Natural killer cell (primary cell): ENCODE measurements at places on chromosomes 2 and 18. TPM values are rescaled to one million over a fixed set of nuclear protein-coding genes. Genes with fewer than 3 reads are reported as not detected.

RETSAT gene
- 36.5 TPM for total RNA-seq

ODC1 gene
- total RNA-seq, result 43.8 TPM

APCDD1 gene
- 0.13 TPM for total RNA-seq

GRCh38 chr2:215831296-215831913 lies 181.9 kb downstream of the MREG start:
- no peaks in the 10 kb centered on the region for H3K27me3 ChIP-seq
- no peak overlapping the region for H3K4me3 ChIP-seq
- H3K4me1 ChIP-seq, result peaks cover 3% of the 10 kb centered on the region

GRCh38 chr2:212923393-212923792 lies 228.0 kb downstream of the IKZF2 start:
- no peak for DNase-seq
- H3K4me1 ChIP-seq, result no peaks in the 10 kb centered on the region

DNA sequence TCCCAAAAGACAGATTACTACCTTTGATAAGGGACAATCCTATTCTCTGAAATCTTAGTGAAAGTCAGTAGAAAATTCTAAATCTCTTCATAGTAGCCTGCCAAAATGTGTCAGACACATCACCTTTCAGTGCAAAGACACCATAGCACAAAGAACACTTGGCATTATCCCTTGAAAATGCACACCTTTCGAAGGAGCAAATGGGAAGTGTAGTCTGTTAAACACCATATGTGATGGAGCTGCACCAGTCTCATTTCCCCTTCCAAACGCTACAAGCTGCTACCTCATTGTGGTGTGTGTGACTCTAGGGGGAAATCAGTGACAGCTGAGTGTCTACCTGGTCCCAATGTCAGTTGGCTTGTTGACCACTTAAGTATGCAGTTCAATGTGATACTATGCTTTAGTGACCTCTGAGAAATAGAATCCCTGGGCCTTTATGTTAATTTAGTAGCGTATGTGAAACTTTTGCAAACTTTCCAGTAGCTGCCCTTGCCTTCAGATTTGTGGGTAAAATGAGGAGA lies 551.7 kb downstream of the ARHGAP15 start:
- DNase-seq, result no peak
- no peak overlapping the region for H3K27ac ChIP-seq
- H3K36me3 ChIP-seq, result no peaks in the 10 kb centered on the region
- no peaks in the 10 kb centered on the region for H3K4me1 ChIP-seq
- H3K4me3 ChIP-seq, result no peak overlapping the region

- DNase-seq, result no peak
- H3K27me3 ChIP-seq, result no peaks in the 10 kb centered on the region
- no peaks in the 10 kb centered on the region for H3K36me3 ChIP-seq
- H3K4me3 ChIP-seq, result no peak overlapping the region
- H3K4me1 ChIP-seq, result no peaks in the 10 kb centered on the region
Observed at GRCh38 chr2:71680925-71681324, 227.6 kb downstream of the DYSF start.

DNA sequence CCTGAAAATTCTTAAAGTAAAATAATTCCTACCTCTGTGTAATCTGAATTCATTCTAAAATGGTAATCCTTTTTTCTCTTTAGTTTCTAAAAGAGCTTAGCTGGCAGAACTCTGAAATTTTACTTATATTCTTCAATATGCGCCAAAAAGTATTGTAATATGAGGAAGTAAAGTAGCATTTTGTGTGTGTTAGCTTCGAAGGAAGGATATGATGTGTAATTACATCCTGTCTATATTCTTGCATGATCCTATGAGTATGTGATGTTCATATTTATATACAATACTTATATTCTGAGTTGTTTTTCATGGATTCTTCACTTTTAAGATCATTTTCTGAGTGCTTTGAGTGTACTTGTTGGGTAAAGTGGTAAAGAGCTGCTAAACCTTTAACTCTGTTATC lies 402.9 kb upstream of the PKDCC start:
- no peaks in the 10 kb centered on the region for H3K36me3 ChIP-seq
- H3K27ac ChIP-seq, result no peak overlapping the region
- no peaks in the 10 kb centered on the region for H3K4me1 ChIP-seq
- DNase-seq, result no peak
